ENCODE measurements at places on chromosomes 3 and 15.
A peak's percentile ranks its signal among the peaks of the same experiment; 100 is the strongest.

DNA sequence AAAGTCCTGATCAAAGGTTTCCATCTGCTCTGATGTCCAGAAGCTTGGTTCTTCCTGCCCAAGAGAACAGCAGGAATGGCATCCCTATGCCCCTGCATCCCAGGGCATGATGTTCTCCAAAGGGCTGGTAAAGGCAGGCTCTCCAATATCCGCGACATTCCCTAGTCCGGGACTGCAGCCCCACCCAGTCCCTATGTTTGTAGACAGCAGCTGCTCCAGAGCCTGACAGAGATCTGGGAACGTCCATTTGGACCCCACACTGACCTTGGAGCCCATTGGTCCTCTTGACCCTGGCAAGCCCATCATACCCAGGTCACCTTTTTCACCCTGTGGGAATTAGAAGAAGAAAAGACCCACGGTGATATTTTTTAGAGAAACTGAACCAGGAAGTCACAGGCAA, 46.3 kb downstream of the COLQ start:
- no peak for DNase-seq
- H3K36me3 ChIP-seq, result no peaks in the 10 kb centered on the region
- no peak overlapping the region for H3K27ac ChIP-seq
- H3K4me1 ChIP-seq, result no peaks in the 10 kb centered on the region

DNA sequence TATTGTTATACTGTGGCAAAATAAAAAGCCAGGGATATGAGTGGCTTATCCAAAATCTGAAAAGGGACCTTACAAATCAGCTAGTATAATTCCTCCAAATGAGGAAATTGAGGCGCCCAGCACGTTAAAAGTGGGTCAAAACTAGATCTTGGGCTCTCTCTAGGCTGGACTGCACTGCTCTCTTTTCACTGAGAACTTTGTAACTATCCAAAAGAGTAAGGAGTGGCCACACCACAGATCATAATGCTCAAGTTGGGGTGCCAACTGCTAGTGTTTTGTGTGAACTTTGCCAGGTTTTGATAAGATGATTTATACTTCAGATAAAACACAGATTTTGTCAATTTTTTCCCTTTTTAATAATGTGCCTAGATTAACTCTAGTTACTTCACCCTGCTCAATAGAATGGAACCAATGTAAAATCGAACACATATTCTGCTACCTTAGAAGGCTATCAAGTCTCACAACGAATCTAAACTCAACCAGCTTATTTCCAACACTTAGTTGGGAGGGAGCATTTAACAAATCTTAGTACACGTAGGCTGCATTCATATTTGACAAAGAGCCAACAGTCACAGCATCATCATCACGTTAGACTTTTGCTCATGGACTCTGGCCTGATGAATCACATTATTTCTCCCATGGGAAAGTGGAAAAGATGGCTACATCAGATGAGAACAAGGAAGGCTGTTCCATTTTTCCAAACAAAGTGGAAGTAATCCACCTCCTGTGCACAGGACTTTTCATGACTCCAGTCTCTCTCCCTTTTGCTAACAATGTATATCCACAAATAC, 64.4 kb downstream of the ABI3BP start:
- no peak for DNase-seq
- H3K27ac ChIP-seq, result no peak overlapping the region
- no peak overlapping the region for H3K4me3 ChIP-seq
- H3K4me1 ChIP-seq, result no peaks in the 10 kb centered on the region
- no peaks in the 10 kb centered on the region for H3K36me3 ChIP-seq

- DNase-seq, result peak; percentile 17
- H3K4me1 ChIP-seq, result no peaks in the 10 kb centered on the region
- no peaks in the 10 kb centered on the region for H3K27me3 ChIP-seq
- peaks cover 32% of the 10 kb centered on the region for H3K36me3 ChIP-seq
- H3K27ac ChIP-seq, result no peak overlapping the region
These were observed 135.8 kb downstream of the LRRK1 start for GRCh38 chr15:101054991-101055390.

- no peaks in the 10 kb centered on the region for H3K4me1 ChIP-seq
- no peak overlapping the region for H3K27ac ChIP-seq
- no peaks in the 10 kb centered on the region for H3K36me3 ChIP-seq
- no peak overlapping the region for H3K4me3 ChIP-seq
- no peak for DNase-seq
These were observed 12.9 kb upstream of the PARL start for GRCh38 chr3:183897606-183898005.
